LHCN-M2 (cell line): ENCODE measurements at places on chromosomes 7 and 10. TPM values are rescaled to one million over a fixed set of nuclear protein-coding genes. Genes with fewer than 3 reads are reported as not detected.

The HTR5A gene
- not detected in 2 replicates for total RNA-seq

The IDI2 gene
- total RNA-seq, result not detected in 2 replicates

The FKBP9 gene
- 289 and 303 TPM in 2 replicates for total RNA-seq

The SPDYE1 gene
- not detected in 2 replicates for total RNA-seq

The MYH16 gene
- total RNA-seq, result not detected in 2 replicates

The CPA2 gene
- total RNA-seq, result not detected in 2 replicates

The SAP25 gene
- 2.4 TPM in 1 of 2 replicates, not detected in the other for total RNA-seq

The VWDE gene
- 0.11 and 0.51 TPM in 2 replicates for total RNA-seq

The ADIRF gene
- total RNA-seq, result 2.5 and 3.2 TPM in 2 replicates

The LRRC4 gene
- total RNA-seq, result 0.38 and 0.98 TPM in 2 replicates

The VWC2 gene
- total RNA-seq, result not detected in 2 replicates

The TFEC gene
- not detected in 2 replicates for total RNA-seq

- peak; percentile 86 for DNase-seq
Measured at GRCh38 chr7:152899548-152900109, 140.1 kb downstream of the ACTR3B start.

- DNase-seq, result no peak
Measured at GRCh38 chr10:59771162-59771807, 18.0 kb upstream of the MRLN start.

DNA sequence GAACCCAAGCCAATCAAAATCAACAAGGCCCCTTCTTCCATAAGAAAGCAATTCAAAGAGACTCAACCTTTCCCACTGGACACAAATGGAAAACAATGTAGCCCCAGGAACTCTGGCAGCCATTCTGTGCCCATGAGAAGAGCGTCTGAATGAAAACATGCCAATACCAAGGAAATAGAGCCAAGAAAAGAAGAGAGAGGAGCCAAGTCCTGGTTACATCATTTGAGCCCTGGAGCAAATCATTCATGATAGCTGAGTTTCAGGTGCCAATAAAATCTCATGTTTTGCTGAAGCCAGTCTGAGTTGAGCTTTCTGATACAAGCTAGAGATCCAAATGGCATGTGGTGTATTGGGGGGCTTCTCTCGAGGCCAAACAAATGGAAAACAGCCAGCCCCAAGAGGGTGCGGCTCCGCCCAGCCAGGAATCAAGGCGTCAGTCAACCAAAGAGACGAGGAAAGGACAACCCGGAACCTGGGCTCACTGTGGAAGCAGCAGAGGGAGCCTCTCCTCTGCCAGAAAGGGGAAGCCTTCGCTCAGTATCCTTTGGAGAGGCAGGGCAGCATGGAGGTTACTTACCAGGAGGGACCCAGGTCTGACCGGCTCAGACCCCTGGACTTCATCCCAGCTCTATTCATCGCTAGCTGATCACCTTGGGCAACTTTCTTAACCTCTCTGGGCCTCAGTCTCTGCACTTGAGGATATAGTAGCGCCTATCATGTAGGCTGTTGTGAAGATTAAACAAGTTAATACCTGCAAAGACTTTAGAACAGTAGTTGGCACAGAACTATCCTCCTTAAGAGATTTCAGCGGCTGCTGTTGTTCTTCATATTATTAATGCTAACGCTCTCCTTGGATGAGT, 61.8 kb downstream of the OAT start:
- no peak for DNase-seq

GRCh38 chr10:35274498-35275060, 61.7 kb upstream of the CCNY start:
- DNase-seq, result no peak

GRCh38 chr7:29884399-29885272, 78.3 kb downstream of the WIPF3 start:
- DNase-seq, result no peak

GRCh38 chr7:137169282-137169698, 174.2 kb downstream of the PTN start:
- peak; percentile 93 for DNase-seq

GRCh38 chr7:11960621-11961020, 128.6 kb upstream of the THSD7A start:
- no peak for DNase-seq

DNA sequence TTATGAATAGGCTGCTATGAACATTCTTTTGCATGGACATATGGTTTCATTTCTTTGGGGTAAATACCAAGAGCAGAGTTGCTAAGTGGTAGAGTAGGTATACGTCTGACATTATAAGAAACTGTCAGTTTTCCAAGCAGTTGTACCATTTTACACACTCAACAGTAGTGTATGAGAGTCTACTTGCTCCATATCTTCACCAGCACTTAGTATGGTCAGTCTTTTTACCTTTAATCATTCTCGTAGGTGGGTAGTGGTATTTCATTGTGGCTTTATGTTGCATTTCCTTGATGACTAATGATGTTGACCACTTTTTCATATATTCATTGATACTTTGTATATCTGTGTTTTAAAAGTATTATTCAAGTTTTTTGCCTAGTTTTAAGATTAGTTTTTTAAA, 45.1 kb downstream of the POU6F2 start:
- DNase-seq, result no peak

DNA sequence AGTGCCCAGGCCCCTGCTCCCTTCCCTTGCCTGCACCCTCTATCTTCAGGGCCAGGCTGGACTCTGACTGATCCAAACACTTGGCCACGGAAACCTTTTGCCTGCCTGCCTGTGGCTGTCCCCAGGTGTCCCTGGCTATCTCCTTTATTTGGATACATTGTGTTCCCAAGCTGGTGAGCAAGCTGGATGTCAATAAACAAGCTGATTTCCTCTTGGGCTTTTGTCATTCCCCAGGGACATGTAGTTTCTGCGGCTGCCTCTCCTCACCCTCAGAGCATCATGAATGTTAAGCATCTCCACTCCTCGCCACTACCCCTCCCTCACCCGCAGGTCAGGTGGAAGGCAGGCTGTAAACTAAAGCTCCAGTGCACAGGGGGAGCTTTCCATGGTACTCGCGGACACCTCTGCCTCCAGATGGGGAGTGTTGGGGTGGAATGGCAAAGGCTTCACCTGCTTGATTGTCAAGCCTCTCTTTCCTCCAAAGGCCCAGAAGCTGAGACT, 6.9 kb downstream of the GHRHR start:
- no peak for DNase-seq

DNA sequence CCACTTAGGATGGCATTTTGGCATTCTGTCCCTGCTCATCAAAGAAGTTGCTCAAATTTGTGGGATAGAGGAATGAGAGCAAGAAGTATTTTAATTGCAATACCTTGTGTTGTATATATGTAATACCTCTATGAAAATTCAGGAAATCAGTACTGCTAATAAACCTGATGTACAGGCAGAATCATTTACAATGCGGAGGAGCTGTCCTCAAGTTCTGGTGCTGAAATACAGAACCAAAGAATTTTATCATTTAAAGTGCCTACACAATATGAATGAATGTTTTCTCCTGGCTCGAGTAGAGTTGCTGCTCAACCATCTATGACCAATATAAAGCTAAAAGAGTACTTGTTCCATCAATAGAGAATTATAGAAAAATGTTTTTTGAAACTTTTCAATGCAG, 305.8 kb downstream of the PLXNA4 start:
- DNase-seq, result no peak

DNA sequence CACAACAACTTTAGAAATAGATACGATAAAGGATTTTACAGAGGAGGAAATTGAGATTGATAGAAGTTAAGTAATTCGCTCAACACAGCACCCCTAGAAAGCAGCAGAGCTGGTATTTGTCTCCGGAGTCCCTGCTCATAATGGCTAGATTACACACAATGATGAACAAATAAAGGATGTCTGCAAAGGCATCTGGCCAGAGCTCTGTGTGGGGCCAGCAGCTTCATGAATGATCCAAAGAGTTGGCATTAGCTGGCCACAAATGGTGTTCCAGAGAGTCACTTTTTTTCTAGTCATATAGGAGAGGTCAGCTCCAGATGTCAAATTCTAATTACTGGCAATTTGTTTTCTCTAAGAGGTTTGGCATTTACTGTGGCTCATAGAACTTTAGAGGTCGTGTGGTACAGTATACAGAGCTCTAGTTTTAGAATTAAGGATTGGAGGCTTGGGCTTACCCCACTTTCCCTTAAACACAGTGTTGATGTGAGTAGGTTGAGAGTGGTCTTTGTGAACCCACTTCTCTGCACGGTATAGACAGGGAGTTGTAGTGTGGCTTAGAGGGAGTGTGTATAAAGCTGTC, 186.2 kb downstream of the BICC1 start:
- DNase-seq, result peak; percentile 28

DNA sequence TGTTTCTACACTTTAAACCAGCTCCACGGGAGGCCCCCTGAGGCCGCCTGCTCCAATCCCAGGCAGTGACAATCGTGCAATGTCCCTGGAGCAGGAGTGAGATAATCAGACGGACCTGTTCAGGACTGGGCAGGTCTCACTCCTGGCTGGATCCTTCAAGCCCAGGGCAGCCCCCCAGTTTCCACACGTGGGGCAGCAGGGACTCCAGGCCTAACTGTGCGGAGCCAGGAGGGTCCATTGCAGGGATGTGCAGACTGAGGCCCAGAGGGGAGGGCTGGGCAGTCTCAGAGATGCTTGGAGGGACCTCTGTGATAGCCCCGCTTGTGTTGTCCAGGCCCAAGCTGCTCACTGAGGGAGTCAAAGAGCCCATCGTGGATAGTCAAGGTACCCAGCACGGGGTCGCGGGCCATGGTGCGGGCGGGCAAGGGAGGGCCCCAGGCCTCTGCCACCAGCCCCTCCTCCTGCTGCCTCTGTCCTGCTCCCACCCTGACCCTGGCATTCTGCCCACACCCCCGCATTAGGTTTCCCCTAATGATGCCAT, 110.5 kb upstream of the KCTD7 start:
- no peak for DNase-seq

GRCh38 chr7:97844036-97844435, 28.2 kb downstream of the ASNS start:
- peak; percentile 14 for DNase-seq

DNA sequence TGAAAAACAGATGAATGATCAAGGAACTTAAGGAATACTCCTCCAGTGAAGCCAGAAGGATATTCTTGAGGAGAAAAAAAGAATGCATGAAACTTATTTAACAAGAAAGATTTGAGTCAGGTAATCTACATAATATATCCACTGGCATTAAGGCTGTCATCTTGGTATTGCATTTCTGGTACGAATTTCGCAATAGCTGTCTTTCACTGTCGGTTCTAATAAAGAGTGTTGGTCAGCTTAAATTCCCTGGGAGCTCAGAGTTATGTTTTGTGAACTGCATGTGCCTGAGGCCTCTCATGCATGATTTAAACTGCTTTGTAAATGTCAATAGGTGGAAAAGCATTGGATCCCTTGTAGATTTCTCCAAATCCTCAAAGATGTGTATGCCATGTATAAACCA, 565.3 kb upstream of the GALNT17 start:
- DNase-seq, result no peak

DNA sequence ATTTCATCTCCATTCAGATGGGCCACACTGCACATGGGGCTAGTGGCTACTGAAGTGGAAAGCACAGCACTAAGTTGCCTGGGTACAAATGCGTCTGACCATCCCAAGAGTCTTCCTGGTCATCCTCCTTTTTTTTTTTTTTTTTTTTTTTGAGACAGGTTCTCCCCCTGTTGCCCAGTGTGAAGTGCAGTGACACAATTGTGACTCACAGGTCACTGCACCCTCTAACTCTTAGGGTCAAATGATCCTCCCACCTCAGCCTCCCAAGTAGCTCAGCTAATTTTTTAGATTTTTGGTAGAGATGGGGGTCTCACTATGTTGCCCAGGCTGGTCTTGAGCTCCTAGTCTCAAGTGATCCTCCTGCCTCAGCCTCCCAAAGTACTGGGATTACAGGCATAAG, 3.4 kb upstream of the TRRAP start:
- DNase-seq, result no peak

- no peak for DNase-seq
Measured at GRCh38 chr7:145031162-145031561, 195.3 kb upstream of the TPK1 start.

DNA sequence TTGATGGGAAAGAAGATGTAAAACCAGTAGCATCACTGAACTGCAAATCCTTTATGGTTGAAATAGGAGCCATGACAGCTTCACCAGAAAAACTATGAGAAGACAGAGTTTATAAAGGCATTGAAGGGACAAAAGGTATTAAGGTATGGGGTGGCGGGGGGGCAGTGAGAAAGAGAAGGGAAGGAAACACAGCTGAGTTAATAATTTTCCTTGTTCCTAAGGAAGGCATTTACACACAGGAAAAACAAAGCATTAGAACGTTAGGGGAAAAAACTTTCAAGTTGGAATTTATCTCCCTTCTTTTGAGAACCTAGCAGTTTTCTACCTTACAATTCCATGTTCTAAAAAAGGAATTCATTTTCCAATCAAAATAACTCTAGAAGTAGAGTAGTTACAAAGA, 4.4 kb downstream of the LARP4B start:
- DNase-seq, result no peak

GRCh38 chr10:131658476-131659110, 242.2 kb upstream of the PPP2R2D start:
- DNase-seq, result no peak

GRCh38 chr10:93816123-93816747, 58.5 kb downstream of the LGI1 start:
- DNase-seq, result peak; percentile 47

DNA sequence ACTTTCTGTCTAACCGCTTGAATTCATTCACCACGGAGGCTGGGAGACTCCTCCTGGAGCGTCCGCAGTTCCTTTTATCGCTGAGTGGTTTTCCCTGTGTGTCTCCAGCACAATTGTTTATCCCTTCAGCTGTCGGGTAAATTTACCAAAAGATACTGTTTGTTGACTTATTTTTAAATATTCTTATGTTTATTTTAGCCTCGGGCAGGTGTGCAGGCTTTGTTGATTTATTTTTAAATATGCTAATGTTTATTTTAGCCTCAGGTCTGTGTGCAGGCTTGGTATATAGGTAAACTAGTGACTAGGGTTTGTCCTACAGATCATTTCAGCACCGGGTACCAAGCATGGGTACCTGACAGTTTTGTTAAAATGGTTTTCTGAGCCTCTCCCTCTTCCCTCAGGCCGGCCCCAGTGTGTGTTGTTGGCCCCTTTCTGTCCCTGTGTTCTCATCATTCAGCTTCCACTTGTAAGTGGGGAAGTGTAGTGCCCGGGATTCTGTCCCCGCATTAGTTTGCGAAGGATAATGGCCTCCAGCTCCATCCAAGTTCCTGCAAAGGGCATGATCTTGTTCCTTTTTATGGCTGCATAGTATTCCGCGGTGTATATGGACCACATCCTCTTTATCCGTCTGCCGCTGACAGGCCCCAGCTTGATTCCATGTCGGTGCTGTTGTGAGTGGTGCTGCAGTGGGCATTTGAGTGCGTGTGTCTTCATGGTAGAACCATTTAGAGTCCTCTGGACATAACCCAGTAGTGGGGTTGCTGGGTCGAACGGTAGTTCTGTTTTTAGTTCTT, 5.3 kb downstream of the GET4 start:
- DNase-seq, result no peak

DNA sequence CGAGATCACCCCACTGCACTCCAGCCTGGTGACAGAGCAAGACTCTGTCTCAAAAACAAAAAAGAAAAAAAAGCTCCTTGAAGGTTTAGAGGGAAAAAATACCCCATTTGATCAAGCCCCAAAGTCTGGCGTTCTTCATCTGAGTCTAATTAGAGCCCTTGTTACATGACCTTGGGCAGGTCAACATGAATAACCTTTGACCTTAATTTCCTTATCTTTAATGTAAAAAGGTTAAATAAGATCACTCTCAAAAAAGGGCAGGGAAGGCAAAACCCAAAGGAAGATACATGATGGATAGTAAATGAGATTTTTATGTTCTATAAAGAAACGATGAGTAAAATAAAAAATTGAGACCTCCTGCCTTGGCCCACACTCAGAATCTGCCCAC, 40.3 kb downstream of the SLC37A3 start:
- DNase-seq, result no peak

- no peak for DNase-seq
Measured at GRCh38 chr7:143496263-143496662, 18.6 kb downstream of the TAS2R41 start.
